ENCODE measurements at places on chromosomes 2 and 18.

- DNase-seq, result no peak
Observed at GRCh38 chr2:127479219-127479825, 47.0 kb downstream of the IWS1 start.

DNA sequence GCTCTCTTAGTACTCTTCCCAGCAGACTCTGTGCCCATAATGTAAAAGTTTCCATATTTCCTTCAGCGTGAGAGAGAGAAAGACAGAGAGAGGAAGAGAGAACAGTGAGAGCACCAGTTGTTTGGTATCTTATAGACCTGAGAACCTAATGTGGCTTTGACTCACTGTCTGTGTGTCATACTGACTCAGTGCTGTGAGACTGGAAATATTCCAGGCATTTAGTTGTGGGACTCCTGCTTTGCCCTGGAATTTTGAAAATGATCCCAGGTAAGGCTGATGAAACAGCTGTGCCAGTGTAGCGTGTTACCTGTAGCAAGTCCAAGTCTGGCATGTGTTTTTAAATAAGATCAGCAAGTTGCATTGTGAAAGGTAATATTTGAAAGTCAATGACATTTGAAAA, 87.9 kb upstream of the KCNH7 start:
- DNase-seq, result no peak

- DNase-seq, result no peak
Observed at GRCh38 chr18:59633961-59634485, 63.2 kb downstream of the CCBE1 start.

DNA sequence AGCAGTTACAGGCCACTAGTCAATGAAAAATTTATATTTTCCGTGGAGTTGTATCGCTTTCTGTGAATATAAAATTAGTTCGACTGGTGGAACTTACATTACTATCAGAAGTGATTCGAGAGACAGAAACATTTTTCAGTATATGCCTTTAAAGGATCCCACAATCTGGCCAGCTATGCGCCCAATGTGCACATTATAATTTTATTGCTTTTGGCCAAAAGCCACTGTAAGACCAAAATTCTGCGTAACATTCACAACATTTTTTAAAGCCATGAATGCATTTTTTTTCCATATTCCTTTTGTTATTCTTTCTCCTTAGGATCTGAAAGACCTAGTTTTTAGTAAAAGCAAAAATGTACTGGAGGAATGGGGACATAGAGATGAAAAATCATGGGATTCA, 131.0 kb upstream of the CHAC2 start:
- no peak for DNase-seq

GRCh38 chr2:177413703-177414102, 21.1 kb downstream of the AGPS start:
- no peak for DNase-seq

- no peak for DNase-seq
Observed at GRCh38 chr2:241799522-241800197, 9.3 kb upstream of the NEU4 start.

DNA sequence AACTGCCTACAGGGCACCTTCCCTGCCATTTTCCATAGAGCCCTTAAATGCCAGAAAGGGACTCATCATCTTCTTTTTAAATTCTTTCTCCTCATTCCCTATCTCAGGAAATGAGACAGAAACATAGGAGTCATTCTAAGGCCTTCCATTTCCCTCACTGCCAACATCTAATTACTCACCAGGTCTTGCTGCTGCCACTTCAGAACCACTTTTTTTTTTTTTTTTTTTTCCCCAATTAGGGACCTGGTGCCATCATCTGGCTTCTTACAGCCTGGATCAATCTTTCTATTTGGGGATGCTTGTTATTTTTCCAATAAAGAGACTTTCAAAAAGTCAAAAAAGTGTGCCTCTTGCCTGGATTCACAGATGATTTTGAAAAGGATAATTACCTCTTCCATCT, 373.4 kb downstream of the LPIN1 start:
- no peak for DNase-seq

GRCh38 chr2:168964251-168964807, 63.2 kb downstream of the G6PC2 start:
- no peak for DNase-seq

GRCh38 chr2:176150584-176151441, 537 bp upstream of the HOXD4 start:
- DNase-seq, result no peak

DNA sequence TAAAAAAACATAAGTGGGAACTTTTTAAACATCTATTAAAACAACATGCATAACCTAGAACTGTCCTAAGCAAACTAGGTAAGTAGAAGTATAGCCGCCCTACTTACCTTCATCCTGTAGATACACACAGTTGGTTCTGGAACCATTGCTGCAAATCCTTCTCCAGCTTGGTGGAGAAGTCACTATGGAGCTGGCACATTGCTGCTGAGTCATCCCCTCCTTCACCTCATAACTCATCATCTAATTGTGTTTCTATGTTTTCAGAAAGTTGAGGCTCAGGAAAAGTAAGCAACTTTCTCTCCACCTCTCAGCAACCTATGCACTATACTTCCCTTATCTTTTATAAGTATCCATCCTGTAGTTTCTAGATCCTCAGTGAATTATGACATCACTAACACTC, 269.8 kb upstream of the MMADHC start:
- no peak for DNase-seq

GRCh38 chr2:148614322-148615049, 30.1 kb upstream of the EPC2 start:
- no peak for DNase-seq

- no peak for DNase-seq
Observed at GRCh38 chr2:100667801-100668200, 105.0 kb downstream of the PDCL3 start.

DNA sequence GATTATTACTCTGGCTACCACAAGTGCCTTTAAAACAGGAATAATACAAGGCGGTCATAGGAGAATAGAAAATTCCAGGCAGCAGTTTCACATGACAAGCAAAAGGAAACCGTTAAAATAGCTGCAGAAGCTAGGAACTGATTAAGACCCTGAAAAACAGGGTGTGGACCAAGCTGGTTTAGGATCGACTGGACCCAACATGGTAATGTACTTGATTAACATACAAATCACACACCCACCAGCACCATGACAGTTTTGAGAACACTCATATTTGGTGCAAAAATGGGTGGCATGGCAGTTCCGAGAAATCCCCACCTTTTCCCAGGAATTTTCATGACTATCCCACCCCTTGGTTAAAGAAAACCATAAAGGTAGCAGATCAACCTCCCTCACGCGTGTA, 51.9 kb upstream of the TMEM163 start:
- DNase-seq, result no peak

- no peak for DNase-seq
Observed at GRCh38 chr2:130287656-130288026, 55.1 kb upstream of the IMP4 start.

DNA sequence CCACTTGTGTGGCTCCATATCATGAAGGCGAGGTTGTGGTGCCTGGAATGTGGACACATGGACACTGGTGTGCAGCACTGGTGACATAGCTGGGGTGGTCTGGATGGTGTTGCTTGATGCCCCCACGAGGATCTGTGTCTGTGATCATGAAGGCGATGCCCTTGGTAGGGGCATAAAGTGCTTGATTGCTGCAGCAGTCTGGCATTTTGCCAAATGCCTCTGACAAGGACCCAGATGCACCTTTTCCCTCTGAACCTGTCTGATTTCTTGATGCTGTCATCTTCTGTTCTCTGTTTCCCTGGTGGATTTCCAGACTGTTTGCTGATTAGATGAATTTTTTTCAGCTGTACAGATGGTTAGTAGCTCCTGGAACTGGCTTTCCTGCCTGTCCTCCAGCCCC, 752.0 kb upstream of the HS6ST1 start:
- DNase-seq, result no peak

GRCh38 chr2:150312271-150312670, 175.2 kb downstream of the RND3 start:
- no peak for DNase-seq

- DNase-seq, result peak; percentile 56
Observed at GRCh38 chr2:71157124-71157793, 26.8 kb downstream of the MPHOSPH10 start.

DNA sequence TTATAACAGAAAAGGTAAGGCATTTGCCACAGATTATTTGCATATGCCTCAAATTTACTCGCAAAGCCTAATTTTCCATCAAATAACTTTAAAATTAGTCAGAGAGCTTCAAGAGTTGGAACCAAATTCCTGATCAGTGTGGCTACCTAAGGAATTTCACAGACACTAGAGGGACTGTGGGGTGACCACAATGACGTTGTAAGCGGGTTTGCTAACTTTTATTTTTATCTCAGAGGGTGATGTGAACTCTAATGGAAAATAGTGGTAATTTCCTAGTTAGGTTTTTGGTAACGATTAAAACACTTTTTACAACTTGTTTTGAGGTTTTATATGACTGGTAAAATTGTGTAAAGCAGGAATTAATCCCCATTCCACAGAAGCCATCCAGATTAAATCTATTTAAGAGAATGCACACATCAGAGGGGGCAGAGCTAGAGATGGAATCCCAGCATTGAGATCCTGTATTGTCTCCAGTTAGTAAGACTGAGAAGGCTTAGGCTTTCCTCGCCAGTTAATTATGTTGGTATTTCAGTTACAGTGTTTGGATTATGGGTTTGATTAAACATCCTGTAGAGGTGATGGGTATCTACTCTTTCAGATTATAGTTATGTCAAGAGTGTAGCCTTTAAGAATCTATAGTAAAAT, 129.0 kb downstream of the GPD2 start:
- DNase-seq, result no peak

DNA sequence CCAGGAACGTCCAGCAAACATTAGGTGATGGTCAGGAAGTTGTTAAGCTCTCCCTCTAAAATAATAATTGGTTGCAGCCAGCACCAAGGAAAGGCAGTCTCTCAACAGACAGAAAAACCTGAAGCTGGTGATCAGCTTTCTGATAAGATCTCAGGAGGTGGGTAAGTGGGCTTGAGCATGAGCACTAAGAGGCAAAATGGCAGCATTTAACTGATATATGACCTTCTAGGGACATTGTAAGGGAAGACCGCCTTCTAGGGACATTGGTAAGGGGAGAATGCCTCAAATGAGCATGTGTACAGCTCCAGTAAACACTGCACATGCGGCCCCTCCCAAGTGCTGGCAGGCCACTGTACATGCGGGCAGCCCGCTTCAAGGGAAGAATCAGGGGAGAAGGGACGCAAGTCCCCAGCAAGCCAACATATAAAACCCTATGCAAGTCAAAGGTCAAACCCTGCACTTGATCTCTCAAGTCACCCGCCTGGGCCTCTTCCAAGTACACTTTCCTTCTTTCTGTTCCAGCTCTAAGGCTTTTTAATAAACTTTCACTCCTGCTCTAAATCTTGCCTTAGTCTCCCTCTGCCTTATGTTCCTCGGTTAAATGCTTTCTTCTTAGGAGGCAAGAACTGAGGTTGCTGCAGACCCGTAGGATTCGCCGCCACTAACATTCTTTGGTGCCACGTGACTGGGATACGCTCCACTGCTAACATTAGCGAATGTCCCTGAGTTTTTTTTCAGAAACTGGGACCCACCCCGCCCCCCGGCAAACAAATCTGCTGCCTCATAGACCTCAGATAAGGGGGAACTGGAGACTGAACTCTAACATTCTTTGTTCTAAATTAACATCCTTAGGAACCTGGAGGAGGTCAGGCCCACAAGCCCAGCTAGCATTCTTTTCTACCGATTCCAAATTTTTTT, 463.8 kb downstream of the LPIN1 start:
- no peak for DNase-seq

DNA sequence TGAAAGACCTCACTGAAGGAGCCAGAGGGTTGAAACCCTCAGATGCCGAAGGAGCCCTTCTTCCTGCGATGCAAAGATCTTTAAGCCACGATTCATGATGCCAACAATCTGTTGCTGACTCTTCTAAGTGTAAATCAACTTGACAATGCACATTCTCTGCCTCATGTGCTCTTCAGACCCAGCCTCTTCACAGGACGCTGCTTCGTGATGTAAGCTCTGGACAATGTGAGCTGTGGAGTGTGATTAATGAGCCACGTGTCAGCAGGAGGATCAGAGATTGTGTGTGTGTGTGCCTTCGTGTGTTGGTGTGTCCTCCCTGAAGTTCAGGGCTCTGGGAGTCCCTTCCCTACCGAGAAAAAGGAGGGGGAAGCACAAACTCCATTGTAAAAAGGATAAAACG, 26.5 kb upstream of the TWIST2 start:
- no peak for DNase-seq

DNA sequence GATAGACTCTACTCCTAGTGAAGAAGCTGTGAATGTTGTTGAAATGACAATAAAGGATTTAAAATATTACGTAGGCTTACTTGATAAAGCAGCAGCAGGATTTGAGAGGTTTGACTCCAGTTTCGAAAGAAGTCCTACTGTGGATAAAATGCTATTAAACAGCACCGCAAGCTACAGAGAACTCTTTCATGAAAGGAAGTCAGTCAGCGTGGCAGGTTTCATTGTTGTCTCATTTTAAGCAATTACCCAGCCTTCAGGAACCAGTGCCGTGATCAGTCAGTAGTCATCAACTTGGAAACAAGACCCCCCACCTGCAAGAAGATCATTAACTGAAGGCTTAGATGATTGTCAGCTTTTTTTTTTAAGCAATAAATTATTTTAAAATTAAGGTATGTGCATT, 14.0 kb downstream of the USP14 start:
- no peak for DNase-seq

GRCh38 chr2:147086715-147087114, 758.1 kb upstream of the ACVR2A start:
- no peak for DNase-seq

DNA sequence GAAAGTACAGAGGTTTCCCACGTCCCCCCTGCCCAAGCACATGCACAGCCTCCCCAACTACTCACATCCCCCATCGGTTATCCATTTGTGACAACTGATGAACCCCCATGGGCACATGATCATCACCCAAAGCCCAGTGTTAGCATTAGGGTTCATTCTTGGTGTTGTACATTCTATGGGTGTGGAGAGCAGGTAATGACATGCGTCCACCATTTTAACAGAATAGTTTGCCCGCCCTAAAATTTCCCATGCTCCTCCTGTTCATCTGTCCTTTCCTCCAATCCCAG, 74.3 kb downstream of the LONRF2 start:
- DNase-seq, result no peak

DNA sequence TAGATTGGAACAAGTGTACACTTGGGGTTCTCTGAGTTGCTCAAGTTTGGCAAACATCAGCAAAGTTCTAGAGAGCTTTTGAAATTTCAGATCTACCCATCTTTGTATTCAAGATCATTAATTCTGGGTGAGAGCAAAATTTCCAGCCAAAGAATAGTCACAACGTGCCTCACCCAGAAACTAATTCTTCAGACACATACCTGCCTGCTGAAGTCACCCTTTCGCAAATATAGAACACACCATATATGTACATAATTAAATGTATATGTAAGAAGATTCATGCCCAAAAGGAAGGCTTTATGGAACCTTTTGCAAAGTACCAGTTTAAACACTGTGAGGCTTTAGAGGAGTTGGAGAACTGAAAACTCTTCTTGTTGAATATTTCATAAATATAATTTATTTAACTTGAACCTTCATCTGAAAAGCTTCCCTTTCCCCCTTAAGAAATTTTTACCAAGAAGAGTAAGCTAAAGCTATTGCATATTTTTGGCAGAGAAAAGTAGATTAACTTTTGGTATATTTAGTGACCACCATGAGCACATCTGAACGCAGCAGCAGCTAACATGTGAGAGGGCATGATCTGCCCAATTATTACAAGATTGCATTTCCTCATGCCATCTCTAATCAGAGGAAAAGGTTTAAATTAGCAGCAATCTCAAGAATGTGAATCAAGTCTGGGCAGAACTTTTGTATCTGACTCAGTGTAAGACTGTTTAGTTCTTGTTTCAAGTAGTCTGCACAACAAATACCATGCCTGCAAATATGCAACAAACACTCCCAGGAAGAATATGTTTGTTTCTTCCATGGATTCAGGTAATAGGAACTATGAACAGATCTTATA, 8.2 kb downstream of the RND3 start:
- DNase-seq, result no peak

Measured in activated naive CD4-positive, alpha-beta T cell treated with Interleukin-2 at 50 U/mL for 16 hours (primary cell).